Peyer's patch (tissue), 4 donors: ENCODE measurements at places on chromosomes 1 and 21. TPM values are rescaled to one million over a fixed set of nuclear protein-coding genes. Genes with fewer than 3 reads are reported as not detected.

- no peak overlapping the region for H3K4me3 ChIP-seq
- H3K4me1 ChIP-seq = peaks cover 4% of the 10 kb centered on the region
- no peak overlapping the region for H3K27ac ChIP-seq
Observed at GRCh38 chr1:17629460-17629859, 90.0 kb downstream of the ARHGEF10L start.

CCDC28B gene
- not detected for total RNA-seq

DNA sequence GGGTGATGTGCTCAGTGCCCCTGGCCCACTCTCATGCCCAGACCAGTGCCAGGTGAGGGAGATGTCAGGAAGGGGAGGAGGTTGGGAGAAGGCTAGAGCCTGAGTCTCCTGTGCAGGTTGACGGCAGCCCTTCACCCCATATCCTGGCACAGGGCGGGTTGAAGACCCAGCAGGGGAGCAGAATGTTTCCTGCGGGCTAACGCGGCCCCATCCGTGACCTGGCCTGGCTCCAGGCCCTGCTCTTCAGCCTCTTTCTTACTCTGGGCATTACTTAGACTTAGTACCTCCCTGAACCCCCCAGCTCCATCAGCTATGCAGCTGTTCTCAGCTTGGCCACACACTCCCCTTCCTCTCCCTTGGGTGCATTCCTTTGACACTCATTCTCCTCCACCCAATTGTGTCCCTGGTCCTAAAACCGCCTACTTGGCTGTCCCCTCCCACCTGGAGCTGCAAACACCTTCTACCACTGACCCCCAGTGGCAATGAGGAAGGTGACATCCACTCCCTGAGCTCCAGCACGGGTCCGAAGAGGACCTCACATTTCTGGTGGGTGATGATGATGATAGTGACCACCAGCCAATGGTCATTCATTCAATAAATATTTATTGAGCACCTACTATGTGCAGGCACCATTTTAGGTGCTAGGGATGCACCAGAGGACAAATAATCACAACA lies 179.0 kb downstream of the PTPRU start:
- no peaks in the 10 kb centered on the region for H3K36me3 ChIP-seq
- no peaks in the 10 kb centered on the region for H3K27me3 ChIP-seq
- no peak overlapping the region for H3K4me3 ChIP-seq
- H3K4me1 ChIP-seq = no peaks in the 10 kb centered on the region
- no peak overlapping the region for H3K27ac ChIP-seq
- no peak for DNase-seq

GRCh38 chr1:220928725-220929300 lies 49.6 kb downstream of the HLX start:
- no peaks in the 10 kb centered on the region for H3K36me3 ChIP-seq
- no peak overlapping the region for H3K27ac ChIP-seq
- no peak overlapping the region for H3K4me3 ChIP-seq
- no peaks in the 10 kb centered on the region for H3K27me3 ChIP-seq
- no peaks in the 10 kb centered on the region for H3K4me1 ChIP-seq
